Left ventricle myocardium superior (tissue), 1 donor: ENCODE measurements at places on chromosomes 7 and 10. TPM values are rescaled to one million over a fixed set of nuclear protein-coding genes. Genes with fewer than 3 reads are reported as not detected.
A peak's percentile ranks its signal among the peaks of the same experiment; 100 is the strongest.

- no peak for DNase-seq
These were observed 99.8 kb downstream of the DYNC2I1 start for GRCh38 chr7:158955932-158956804.

SYT15 gene
- 3.6 TPM for total RNA-seq

DNA sequence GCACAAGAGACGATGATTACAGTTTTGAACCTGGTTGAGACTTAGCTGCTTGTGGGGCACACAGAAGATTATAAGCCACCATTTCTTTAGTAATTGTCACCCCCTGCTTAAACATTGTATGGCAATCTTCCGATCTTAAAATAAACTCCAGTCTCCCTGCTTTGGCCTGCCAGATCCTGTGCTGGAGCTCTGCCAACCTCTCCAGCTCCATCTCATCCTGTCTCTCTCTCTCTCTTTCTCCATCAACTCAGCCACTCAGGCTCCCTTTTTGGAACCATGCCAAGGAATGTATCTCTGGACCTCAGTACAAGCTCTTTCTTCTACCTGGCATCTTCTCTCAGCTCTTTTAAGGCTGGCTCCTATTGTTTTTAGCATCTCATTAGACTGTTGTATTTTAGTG is 1053.2 kb downstream of the REEP3 start:
- no peak for DNase-seq

DNA sequence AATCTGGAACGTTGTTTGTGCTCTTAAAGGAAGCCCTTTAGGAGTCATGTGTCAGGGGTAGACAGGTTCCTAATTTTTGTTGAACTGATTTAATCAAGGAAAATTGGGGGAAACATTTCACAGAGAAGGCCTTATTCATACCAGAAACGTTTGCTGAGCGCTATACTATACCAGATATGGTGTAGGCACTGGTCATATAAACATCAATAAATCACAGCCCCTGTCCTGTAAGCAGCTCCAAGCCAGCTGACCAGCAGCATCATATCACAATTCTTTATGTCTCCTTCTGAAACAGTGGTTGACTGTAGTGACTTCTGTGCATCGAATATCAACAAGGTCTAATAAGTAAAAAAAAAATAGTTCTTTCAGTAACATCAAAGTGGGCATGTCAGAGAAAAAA is 1.1 kb downstream of the TMEM178B start:
- no peak for DNase-seq

- DNase-seq: no peak
These were observed 21.6 kb downstream of the FZD1 start for GRCh38 chr7:91285696-91286355.

- DNase-seq: no peak
These were observed 33.3 kb downstream of the CTBP2 start for GRCh38 chr10:125127110-125127509.

CYP3A5 gene
- total RNA-seq: 0.25 TPM

JCAD gene
- total RNA-seq: 30.4 TPM

GRCh38 chr7:126657599-126658358 is 595.0 kb downstream of the GRM8 start:
- DNase-seq: no peak

SFRP5 gene
- total RNA-seq: 1.3 TPM

- DNase-seq: no peak
These were observed 689.3 kb upstream of the FOXK1 start for GRCh38 chr7:3992841-3993240.

GRCh38 chr10:78656417-78657162 is 412.2 kb upstream of the ZMIZ1 start:
- peak; percentile 40 for DNase-seq

DNA sequence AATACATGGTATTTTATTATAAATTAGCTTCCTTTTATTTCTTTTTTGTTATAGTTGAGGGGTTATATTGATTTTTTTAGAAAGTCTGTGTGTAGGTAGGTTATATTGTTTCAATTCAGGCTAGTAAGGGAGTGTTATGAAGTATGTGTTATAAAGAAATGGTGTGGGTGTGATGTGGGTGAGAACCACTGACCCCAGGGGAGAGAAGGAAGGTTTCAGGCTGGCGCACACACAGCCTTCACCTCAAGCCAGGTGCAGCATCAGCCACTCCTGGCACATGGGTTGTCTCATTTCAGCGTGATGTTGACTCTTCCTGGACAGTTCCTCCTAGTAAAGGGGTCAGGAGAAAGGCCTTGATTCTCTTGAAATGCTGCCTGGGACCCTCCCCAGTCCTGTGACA is 291.3 kb downstream of the POU6F2 start:
- no peak for DNase-seq

- no peak for DNase-seq
These were observed 28.1 kb upstream of the GPR22 start for GRCh38 chr7:107441581-107442422.

SRRM3 gene
- 17.2 TPM for total RNA-seq

DNA sequence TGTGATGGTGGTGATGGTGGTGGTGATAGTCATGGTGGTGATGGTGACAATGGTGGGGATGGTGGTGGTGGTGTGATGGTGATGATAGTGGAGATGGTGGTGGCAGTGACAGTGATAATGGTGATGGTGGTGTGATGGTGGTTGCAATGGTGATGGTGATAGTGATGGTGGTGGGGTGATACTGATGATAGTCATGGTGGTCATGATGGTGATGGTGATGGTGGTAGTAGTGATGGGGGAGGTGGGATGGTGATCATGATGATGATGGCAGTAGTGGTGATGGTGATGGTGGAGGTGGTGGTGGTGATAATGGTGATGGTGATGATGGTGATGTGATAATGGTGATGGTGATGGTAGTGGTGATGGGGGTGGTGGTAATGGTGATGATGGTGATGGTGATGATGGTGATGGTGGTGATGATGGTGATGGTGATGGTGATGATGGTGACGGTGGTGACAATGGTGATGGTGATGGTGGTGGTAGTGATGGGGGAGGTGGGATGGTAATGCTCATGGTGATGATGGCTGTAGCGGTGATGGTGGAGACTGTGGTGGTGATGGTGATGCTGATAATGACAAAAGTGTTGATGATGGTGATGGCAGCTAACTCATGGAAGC is 4.7 kb upstream of the PWWP2B start:
- no peak for DNase-seq

GRCh38 chr10:103677486-103678177 is 177.7 kb downstream of the SH3PXD2A start:
- no peak for DNase-seq

DNA sequence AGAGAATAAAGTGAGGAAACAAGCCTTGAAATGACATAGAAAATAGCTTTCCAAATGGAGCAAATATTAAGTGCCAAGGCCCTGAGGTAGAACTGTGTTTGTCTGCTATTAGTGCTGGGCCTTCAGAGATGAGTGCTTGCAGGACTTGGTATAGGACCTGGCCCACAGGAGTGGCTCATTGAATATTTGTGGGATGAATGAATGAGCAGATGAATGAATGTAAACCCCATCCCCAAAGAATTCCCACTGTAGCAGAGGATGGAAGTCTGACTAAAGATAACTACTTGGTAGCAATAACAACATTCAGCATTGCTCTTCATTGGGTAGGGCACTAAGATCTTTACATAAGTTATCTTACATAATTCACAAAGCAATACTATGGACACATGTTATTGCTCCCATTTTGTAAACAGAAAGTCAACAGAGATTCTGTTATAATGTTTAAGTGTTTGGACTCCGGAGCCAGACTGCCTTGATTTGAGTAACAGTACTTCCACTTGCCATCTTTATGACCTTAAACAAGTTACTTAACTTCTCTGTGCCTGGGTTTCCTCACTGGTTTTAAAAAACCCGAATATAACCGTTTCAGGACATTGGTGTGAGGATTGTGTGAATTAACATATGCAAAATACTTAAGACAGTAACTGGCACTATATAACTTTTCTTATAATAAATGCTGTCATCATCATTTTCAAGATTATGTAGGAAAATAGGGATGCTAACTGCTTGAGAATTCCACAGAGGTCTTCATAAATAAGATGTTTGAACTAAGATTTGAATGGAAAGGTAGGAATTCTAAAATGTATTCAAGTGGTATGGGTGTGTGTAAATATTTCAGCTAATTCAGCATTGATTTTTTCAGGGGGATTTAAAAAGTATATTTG is 141.9 kb downstream of the PRKG1 start:
- no peak for DNase-seq

FKBP6 gene
- not detected for total RNA-seq

DNA sequence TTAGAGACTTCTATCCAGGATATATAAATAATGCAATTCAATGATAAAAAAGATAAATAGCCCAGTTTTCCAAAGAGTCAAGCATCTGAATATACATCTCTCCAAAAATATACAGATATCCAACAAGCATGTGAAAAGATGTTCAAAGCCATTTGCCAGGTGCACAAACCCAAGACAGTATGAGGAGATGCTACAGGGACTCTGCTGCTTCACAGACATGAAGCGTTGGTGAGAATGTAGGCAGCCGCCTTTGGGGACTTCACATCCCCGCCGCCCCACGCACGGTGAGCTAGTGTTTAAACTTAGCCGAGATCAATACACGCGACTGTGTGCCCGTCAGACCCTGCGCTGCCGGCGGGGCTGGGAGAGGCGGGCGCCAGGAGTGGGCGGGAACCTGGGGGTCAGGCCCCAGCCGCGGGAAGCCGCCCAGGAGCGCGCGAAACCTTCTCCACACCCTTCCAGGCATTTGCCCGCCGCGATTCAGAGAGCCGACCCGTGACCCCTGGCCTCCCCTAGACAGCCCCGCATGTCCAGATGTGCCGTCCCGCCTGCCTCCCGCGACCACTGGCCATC is 927 bp upstream of the ALOX5 start:
- peak; percentile 43 for DNase-seq

DNA sequence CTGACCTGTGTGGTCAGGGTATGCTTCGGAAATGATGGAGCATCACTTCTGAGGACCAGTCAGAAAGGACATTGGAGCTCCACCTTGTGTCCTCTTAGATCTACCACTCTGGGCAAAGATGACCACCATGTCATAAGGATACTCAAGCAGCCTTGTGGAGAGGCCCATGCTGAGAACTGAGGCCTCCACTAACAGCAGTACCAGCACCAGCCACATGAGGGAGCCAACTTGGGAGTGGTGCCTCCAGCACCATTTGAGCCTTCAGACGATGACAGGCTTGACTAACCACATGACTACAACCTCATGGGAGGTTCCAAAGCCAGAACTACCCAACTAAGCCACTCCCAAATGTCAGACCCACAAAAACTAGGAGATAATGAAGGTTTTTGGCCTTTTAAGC is 116.0 kb downstream of the NPTX2 start:
- DNase-seq: no peak

- no peak for DNase-seq
These were observed 14.0 kb upstream of the ITGB8 start for GRCh38 chr7:20316706-20317105.

CC2D2B gene
- 0.45 TPM for total RNA-seq

GRCh38 chr7:20385126-20385525 is 54.4 kb downstream of the ITGB8 start:
- no peak for DNase-seq

- no peak for DNase-seq
These were observed 20.4 kb upstream of the TBRG4 start for GRCh38 chr7:45131891-45132290.

- no peak for DNase-seq
These were observed 730.9 kb downstream of the GRID1 start for GRCh38 chr10:85635650-85636049.

GRCh38 chr10:113735913-113736312 is 15.6 kb upstream of the PLEKHS1 start:
- DNase-seq: no peak

- DNase-seq: no peak
These were observed 718 bp downstream of the DYNC2I1 start for GRCh38 chr7:158856883-158857668.

GRCh38 chr10:6037422-6037821 is 24.7 kb downstream of the IL2RA start:
- DNase-seq: no peak

- no peak for DNase-seq
These were observed 20.1 kb downstream of the GLCCI1 start for GRCh38 chr7:7988706-7989105.

GRCh38 chr10:119253433-119254174 is 46.2 kb downstream of the GRK5 start:
- peak; percentile 78 for DNase-seq

GRCh38 chr7:133641436-133641835 is 388.6 kb downstream of the EXOC4 start:
- DNase-seq: no peak

DNA sequence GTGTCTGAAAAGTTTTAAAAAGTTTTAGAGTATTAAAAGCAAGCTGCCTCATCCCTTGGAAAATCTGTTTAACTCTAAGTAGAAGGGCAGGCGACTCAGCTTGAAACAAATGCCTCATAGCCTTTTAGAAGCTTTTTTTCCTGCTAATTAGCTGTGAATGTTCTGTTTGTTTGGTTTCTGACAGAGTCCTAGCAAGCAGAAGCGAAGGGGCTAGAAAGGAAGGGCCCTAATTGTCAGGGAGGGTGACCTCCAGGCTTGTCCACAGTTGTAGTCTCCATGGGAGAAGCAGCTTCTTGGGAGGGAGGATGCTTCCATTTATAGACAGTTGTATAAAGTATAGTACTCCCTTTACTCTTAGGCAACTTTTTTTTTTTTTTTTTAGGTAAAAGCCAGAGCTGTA is 90.9 kb downstream of the DNAJC1 start:
- DNase-seq: no peak

METTL27 gene
- total RNA-seq: 0.27 TPM
